ENCODE measurements at places on chromosomes 7 and 10.

GRCh38 chr7:156820445-156821063 lies 72.4 kb downstream of the LMBR1 start:
- DNase-seq, result no peak

DNA sequence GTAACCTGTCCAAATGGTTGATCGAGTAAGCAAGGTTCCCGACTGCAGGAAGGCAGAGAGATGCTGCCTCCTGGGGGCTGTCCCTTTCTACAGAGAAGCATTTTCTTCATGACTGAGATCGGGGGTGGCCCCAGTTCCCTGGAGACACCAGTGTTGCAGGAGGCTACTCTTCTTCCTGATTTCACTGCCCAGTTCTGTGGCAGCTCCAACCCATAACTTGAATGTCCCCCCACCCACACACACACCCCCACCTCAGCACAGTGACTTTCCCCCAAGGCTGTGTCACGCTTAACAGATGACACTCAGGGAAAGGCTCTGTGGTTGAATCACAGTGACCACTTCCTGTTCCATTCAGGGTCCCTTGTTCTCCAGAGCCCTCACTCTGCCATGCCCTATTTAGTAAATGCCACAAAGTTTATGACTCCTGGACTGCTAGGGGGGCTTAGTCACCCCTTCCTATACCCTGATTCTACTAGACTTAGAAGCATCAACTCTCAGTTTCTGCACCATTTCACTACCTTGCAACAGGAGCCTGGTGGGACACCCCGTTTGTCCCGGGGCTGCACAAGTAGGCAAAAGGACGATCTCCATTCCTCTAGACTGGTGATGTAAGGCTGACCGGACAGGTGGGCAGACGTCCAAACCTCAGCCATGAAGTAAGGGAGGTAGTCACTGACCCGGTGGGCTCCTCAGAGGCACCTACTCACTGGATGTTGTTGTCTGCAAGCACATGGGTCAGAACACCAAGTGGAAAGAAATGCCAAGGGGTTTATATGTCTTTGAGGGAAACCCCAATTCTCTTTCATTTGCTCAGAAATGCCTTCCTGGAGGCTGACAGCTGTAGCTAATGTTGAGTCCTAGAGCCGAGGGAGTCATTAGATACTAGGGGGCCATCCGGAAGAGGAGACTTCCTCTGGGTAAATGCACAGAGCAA lies 31.3 kb upstream of the SMC3 start:
- no peak for DNase-seq

DNA sequence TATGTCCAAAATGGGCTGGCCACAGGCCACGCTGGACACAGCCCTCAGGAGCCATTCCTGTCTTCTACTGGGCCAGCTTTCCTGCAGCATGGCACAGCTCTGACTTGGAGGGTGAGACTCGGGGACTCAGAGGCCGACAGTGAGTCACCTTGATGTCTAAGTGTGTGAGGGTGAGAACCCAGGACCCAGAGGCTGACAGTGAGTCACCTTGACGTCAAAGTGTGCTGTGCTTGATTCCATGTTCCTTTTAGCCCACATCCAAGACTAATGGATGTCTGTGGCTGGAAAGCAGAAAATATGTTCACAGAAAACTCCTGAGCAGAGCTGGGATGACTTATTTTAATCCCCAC lies 6.0 kb upstream of the FAM170B start:
- no peak for DNase-seq

- no peak for DNase-seq
Measured at GRCh38 chr7:34177476-34177875, 272.1 kb downstream of the BMPER start.

GRCh38 chr10:55786461-55787050 lies 574.5 kb downstream of the ZWINT start:
- DNase-seq, result no peak

DNA sequence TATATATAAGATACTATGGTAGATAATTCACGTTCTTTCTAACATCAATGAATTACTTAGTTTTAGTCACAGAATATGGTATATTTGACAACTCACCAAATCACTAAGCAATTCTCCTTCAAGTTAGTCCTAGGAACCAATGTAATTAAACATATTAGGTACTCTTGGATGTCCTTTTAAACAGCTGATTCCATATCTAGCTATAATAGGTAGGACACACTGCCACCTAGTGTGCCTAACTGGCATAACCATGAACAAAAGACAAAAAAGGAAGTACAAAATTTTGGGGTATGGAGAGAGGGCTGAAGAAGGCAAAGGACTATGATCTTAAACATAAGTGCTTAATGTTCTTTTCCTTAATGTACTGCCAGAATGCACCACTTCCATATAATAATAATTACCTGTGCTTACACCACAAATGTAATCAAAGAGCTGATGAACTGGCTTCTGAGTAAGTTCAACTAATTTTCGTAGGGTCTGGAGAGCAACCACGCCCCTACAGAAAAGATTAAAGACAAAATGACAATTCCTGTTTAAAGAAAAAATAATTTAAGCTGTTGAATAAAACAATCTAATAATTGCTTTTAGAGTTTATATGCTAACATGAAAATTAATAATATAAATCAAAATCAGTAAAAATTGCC lies 28.7 kb downstream of the PNPLA8 start:
- DNase-seq, result peak; percentile 65

Data from naive thymus-derived CD8-positive, alpha-beta T cell (primary cell).